ENCODE measurements at places on chromosomes 16 and 17.

GRCh38 chr16:5041600-5042133 lies 7.9 kb upstream of the NAGPA start:
- peak; percentile 15 for DNase-seq

DNA sequence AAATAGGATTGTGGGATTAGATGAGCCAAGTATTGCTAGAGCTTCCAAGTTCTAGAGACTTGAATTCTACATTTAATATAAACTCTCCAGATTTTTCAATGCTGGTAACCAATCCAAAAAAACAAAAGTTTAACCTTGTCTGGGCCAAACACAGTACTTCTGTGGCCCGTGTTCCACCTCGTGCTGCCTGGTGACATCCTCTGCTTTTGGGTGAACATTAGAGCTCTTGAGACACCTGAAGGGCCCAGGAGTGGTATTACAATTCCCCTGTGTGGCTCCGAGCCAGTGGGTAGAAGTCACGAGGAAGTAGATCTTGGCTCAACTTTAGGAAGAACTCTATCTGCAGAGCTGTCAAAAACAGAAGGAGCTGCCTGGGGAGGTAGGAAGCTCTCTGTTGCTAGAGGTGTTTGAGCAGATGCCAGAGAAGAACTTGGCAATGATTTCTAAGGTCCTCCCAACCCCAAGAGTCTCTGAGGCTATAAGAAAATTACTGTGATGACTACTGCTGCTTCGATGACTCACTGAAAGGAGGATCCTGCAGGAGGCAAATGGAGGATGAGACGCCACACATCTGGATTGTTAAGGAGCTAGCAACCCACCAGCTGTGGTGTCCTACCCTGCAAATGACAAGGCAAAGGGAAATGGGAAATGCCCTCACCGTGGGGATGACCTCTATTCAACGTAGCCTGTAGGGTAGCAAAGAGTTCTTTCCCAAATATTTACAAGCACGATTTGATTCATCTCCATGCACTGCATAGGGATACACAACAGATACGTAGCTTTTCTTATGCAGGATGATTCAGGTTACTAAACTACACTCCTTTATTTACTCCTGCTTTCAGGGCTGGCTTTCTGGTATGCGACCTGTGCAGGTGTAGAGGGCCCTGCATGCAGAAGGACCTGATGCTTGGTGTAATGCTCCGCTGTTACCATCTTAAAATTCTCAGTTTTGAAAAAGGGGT lies 45.8 kb upstream of the GAS7 start:
- DNase-seq, result peak; percentile 67

DNA sequence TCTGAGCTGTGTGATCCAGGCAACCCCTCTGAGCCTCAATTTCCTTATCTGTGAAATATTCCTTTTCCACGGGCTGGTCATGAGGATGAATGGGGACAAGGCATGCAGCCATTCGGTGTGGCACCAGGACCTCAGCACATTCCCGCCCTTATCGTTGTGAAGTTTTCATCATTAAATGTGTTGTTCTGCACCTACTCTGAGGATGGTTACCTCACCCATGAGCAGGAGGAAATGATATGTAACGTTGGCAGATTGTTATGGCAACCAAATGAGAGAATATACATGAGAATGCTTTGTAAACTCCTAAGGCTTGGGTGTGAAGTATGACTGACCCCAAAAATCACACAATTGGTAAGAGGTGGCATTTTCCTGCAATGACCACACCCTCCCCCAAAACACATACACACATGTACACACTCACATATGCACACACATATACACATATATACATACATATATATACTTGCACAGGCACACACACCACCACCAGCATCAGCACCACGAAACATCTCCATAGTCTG lies 39.5 kb downstream of the SMARCE1 start:
- no peak for DNase-seq

DNA sequence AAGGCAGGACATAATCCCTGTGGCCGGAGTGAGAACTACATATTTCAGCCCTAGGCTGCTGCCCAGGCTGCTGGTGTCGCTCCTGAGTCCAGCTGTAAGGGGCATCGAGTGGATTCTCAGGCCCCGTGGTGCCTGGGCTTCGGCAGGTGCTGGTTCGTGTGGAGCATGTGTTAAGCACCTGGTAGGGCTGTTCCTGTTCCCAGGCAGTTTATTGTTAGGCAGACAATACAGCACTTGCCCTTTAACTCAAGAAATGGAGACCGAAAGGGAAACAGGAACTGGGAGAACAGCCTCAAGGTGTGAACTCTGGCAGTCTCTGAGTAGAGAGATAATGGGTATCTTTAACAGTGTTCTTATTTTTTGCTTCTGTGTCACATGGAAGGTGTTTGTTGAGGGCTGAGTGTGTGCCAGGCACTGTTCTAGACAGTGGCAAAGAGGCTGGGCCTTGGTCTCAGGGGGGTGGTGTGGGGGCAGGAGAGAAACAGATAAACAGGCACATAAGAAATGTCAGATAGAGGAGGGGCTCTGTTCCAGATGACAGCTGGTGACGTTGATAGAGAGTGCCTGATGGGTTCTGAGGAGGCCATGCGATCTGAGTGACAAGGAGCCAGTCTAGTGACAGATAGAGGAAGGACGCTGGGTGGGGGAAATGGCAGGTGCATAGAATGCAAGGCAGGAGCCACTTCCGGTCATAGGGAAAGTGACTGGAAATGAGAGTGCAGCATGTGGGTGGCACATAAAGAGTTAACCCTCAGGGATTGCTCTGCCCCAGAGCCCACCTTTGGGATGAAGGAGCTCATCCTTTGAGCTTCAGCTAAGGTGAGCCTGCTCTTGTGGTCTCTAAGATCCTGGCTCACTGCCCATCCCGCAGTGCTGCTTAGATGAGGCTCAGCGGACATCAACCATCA lies 33.8 kb downstream of the EPN2 start:
- DNase-seq, result no peak

DNA sequence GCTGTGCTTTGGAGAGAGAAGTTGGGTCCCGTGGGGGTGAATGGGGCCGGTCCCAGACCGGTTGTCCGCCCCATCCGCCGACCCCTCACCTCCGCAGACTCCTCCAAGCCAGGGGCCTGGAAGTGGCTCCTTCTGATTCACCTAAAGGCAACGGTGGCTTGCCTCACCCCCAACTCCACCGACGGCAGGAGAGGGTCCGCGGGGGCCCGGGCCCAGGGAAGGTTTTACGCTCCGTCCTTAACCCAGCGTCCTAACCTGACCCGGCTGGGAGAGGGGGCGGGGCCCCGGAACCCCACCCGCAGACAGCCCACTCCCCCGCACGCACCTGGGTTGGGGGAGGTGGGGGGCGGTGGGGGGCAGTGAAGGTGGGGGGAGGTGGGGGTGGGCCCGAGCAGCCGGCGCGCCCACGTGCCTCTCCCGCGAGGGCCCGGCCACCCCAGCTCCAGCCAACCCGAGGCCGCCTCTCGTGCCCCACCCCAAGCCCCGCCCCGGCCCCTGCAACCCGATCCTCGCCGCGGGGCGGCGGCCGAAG lies 12.7 kb upstream of the CD300A start:
- DNase-seq, result no peak

DNA sequence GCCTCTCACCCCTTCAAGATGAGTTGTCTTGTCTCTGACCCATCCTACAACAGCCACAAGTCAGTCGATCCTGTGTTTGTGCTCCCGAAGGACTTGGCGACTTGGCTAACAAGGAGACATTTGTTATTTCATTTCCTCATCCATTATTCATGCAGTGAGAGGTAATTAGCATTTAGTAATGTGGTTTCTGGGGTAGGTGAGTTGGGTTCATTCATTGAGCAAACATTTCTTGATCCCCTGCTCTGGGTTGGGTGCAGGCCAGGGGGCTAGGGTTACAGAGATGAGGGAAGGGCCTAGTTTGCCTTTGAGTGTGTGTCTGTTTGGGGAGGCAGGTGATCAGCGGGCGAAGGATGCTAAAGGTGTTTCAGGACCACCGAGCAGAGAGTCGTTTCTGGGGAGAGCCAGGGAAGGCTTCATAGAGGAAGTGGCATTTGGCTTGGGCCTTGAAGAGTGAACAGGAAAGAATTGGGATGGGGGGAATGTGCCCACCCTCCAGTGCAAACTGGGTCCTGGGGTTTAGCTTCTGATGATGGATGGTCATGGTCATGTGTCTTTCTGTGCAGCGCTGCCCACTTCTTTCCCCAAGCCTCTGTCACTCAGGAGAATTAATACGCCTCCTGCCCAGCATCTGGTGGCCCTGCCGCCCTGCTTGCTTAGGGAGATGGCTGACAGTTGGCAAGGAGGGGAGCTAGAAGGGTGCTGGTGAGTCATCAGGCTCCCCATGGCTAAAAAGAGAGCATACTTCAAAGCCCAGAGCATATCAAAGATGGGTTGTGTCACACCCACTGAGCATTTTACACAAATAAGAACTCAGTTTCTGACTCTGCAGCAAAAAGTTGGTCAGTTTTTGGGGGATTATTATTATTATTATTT lies 38.5 kb downstream of the MSI2 start:
- DNase-seq, result peak; percentile 17

DNA sequence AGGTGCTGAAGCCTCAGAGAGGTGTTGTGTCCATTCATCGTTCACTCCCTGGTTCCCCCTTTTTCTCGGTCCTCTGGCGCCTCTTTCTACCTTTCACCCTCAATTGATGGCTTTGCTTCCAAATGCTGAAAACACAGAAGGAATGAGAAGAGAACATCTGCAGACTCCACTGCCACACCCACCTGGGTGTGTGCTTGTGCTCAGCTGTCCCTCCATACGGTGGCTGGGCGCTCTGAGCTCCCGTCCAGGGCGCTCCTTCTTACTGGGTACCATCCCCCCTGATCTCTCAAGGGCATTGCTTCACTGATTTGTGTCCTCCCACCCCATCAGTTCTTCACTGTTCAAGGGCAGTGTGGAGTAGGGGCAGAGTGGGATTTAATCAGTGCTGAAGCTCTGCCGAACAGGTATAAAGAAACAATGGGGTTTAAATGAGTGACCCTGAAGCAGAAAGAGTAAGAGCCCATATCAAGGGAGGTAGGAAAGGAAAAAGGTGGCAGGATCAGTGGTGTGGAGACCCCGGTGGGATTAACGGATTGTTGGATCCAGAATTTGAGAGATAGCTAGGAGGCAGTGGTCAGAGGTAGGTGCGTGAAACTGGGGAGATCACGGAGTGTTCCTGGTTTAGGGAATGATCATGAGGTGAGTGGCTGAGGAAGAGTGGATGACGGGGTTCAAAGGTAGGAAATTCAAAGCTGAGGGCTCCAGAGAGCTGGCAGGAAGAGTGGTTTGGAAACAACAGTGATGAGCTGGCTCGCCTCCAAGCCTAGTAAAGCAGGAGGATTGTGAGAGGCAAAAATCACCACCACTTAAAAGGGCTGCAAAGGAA lies 40.8 kb downstream of the MRTFB start:
- DNase-seq, result no peak

GRCh38 chr17:68318103-68318991 lies 27.1 kb downstream of the ARSG start:
- DNase-seq, result peak; percentile 25

DNA sequence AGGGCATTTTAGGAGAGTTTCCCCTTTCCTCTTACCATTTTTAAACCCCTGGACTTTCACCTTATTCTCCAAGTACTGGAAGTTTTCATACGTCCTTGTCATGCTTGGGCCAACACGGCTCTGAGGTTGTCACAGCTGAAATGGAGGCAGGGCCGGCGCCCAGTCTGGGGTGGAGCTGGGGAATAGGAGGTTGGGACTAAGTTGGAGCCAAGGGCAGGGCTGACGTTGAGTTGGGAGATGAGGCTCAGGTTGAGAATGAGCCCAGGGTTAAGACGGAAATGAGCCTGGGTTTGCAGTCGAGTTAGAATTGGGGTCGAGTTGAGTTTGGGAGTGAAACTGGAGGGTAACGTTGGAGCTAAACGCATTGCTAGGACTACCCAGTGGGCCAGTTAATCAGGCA lies 1.3 kb downstream of the CLEC10A start:
- no peak for DNase-seq

- DNase-seq, result peak; percentile 13
Measured at GRCh38 chr16:5895976-5896375, 798.4 kb upstream of the EEF2KMT start.

- no peak for DNase-seq
Measured at GRCh38 chr16:17193566-17194100, 277.1 kb downstream of the XYLT1 start.

DNA sequence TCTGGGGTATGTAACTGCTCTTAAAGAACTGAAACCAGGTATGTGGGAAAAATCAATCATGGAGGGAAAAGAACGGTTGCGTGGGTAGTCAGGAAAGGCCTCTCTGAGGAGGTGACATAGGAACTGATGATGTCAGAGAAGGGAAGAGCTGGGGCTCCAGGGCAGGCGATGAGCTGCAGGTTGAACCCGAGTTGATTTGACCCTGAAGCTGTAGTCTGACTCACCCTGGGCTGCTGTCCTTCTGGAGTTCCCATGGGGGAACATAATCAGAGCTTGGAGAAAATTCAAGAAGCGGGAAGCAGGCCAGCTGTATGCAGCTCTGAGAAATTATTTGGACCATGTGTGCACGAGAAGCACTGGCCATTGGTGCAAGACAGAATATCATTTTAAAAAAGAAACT lies 16.7 kb downstream of the SLC6A2 start:
- peak; percentile 51 for DNase-seq

DNA sequence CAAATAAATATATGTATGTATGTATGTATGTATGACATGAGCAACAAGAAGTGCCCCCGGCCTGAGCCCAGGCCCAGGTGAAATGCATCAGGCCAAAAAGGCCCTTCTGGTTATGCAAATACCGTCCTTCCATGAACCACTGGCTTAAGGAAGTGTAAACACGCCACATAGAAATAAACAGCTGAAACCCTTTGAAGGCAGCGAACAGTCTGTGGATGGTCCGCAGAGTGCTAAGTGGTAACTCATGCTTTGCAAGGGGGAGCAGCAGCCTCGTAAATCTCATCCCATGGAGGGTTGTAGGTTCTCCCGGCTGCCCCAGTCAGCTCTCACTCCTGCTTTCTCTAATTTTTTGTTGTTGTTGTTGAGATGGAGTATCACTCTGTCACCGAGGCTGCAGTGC lies 36.7 kb downstream of the COTL1 start:
- DNase-seq, result no peak

GRCh38 chr17:63338272-63338671 lies 107.8 kb downstream of the CYB561 start:
- DNase-seq, result no peak

- DNase-seq, result peak; percentile 37
Measured at GRCh38 chr17:12973496-12974004, 44.3 kb downstream of the ELAC2 start.

DNA sequence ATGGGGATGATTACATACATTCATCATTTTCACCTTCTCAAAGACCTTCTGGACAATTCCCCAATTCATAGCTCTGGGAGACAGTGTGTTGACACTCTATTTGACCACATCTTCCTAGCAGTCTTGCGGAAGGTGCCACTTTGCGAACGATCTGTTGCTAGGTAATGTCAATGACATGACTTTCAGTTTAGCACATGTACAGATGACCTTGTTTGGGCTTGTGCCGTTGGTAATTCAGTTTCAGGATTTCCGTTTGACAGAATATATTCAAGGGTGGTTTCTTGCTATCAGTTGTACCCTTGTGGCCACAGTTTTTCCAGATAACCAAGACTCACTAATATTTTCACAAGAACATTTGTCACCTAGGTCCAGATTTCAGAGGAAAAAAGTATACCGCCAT lies 478.2 kb downstream of the WWOX start:
- DNase-seq, result no peak

DNA sequence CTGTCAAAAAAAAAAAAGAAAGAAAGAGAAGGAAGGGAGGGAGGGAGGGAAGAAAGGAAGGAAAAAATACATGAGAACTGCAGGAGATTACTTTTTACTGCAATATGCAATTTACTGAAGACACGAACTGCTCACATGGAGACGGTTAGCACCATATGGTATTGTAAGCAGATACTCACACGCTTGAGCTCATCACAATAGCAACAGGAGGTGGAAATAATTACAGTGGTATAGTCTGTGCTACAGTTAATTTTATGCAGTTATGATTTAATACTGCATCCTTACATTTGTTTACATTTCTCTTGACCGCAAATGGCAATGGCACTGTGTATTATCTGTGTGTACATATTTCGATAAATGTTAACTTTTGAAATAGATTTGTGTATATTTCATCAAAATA lies 21.4 kb upstream of the SLC46A1 start:
- DNase-seq, result no peak

Measured in fibroblast of skin of scalp (primary cell).